ENCODE measurements at places on chromosomes 7 and 10.

DNA sequence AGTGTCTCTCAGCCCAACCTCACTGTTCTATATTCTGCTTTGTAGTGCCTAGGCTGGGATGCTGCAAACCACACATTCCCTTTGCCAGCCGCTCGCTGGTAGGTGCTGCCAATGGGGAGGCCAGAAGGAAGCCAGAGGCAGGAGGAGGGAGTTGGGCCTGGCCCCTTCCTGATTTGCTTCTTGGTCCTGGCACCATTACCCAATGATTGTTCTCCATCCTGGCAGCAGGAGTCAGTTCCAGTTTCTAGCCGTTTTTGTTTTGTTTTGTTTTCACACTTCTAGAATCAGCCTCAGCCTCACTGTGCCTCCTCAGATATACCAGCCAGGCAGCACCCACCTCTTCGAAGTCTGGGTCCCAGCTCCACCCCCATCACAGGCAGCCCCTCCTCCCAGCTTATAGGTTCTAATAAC, 27.4 kb upstream of the LOXL4 start:
- DNase-seq = no peak

DNA sequence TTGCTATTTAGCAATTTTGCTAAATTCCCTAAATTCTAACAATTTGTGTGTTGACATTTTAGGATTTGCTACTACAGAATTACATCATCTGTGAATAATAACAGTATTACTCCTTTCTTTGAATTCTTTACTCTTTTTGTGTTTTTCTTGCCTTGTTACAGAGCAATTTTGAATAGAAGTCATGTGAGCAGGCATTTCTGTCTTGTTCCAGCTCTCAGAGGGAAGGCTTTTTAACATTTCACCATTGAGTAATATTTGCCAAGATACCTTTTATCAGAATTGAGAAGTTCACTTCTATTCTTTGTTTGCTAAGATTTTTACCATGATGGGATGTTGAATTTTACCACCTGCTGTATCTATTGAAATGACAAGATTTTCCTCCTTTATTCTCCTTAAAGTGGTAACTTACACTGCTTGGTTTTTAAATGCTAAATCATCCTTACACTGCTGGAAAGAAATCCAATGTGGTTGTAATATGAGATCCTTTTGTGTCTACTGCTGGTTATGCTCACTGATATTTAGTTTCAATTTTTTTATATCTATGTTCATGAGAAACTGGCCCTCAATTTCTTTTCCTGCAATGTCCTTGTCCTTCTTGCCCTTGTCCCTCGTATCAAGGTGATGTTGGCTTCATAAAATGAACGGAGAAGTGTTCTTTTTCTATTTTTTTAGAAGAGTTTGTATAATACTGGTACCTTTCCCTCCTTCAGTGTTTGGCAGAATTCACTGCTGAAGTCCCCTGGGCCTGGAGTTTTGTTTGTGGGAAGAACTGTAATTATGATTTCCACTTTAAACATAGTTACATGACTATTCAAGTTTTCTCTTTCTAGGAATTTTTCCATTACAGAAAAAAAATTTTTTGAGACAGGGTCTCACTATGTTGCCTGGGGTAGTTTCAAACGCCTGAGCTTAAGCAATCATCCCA, 50.3 kb upstream of the ATP6V0A4 start:
- DNase-seq = no peak

- DNase-seq = peak; percentile 36
Measured at GRCh38 chr7:101081432-101081831, 3.8 kb upstream of the TRIM56 start.

- DNase-seq = no peak
Measured at GRCh38 chr10:2761971-2762370, 305.4 kb upstream of the PFKP start.

DNA sequence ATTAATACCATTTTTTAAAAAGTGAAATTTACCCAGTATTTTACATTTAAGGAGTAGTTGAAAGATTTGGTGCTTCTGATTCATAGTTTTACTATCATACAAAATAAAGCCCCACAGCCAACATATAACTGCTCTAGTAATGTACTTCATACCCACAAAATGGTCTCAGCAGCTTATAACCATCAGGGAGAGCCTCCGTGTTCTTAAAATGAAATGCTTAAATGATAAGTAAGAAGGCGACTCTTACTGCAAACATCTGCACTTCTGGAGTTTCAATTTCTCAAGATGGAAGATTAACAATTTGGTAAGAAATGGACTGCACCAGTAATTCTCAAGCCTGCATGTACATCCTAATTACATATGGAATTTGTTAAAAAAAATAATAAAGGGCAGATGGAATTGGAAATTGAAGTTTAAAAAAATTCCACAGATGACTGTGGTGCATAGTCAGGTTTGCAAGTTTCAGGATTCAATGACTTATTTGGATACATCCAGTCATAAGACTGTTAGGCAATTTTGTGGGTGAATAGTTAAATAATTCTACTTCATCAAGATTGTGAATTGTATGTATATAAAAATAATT, 461.0 kb downstream of the KIF20B start:
- DNase-seq = no peak

GRCh38 chr10:130171196-130171595, 35.0 kb downstream of the GLRX3 start:
- DNase-seq = no peak

GRCh38 chr7:151109094-151110048, 23.1 kb downstream of the AGAP3 start:
- DNase-seq = no peak

- no peak for DNase-seq
Measured at GRCh38 chr7:135782377-135782776, 33.8 kb upstream of the FAM180A start.

DNA sequence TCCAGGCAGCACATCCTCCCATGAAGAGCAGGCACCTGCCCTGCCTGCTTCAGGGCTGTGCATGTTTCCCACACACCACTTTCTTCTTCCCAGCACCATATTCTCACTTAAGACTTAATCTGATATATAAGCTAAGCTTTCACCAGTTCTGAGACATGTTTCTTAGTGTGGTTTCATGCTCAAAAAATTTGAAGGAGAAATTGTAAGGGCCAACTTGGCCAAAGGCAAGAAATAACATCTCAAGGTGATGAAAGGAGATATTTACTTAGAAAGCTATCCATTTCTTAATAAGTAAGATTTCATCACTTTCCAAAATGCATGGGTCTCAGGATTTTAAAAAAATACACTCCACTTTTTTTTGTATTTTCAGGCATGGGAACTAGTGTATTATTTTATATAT, 468.1 kb upstream of the AKR1E2 start:
- no peak for DNase-seq

- no peak for DNase-seq
Measured at GRCh38 chr7:2060701-2061100, 172.0 kb downstream of the MAD1L1 start.

GRCh38 chr7:24835643-24836042, 78.4 kb upstream of the GSDME start:
- DNase-seq = no peak

DNA sequence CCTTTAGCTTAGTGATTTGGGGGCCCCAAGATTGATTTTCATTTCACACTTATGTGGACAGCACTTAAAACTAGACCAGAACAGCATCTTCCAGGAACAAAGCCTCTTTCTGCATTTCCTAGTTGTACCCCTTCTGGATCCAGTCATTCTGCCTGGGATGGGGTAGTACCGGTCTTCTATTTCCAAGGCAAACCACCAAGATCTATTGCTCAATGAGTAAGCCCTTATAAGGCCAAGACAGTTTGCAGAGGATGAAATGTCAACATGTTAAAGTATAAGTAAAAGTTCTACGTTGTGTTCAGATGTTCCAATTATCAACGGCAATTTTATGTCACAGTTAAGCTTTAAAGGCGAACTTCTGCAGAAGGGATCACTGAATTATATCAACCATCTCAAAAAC, 106.9 kb upstream of the ZNF746 start:
- DNase-seq = no peak

Data from DMS53 (cell line).